ACHN (cell line): ENCODE measurements at places on chromosomes 6 and 20.
A peak's percentile ranks its signal among the peaks of the same experiment; 100 is the strongest.

GRCh38 chr6:140494321-140495108 is 1120.1 kb upstream of the CITED2 start:
- DNase-seq, result no peak

GRCh38 chr6:3776881-3777507 is 25.5 kb upstream of the PXDC1 start:
- DNase-seq, result no peak

DNA sequence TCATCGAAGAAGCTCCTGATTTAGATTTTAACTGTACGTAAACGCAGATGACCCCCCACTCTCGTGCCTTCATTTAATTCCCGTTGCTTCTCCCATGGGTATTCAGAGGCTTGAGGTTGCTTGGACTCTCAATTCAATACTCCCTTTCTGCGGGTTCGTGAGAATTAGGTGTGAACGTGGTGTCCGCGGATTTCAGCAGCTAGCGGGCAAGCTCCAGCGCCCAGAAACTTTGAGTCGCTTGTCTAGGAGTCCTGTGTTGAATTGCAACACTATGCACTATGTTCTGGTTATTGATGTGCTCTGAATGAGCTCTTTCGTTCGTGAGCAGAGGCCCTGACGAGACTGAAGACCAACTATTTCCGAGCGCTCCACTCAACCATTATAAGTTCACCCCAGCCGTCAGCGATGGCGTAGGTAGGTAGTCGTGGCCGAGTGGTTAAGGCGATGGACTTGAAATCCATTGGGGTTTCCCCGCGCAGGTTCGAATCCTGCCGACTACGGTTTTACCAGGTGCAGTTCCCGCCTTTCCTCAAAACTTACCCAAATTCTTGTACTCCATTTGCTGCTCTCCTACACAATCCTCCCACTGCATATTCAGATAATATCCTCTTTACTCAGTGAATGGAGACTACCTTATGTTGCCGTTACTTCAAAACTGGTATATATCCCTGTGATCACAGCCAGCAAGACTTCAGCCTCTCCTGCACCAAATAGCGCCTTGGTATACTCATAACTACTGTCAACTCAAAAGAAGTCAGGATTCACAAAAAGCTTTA is 72.6 kb upstream of the ZNF184 start:
- DNase-seq, result no peak

- peak; percentile 54 for DNase-seq
These were observed 1.5 kb downstream of the FOXC1 start for GRCh38 chr6:1611322-1611571.

- DNase-seq, result no peak
These were observed 208.4 kb downstream of the MYLK4 start for GRCh38 chr6:2542101-2542857.

DNA sequence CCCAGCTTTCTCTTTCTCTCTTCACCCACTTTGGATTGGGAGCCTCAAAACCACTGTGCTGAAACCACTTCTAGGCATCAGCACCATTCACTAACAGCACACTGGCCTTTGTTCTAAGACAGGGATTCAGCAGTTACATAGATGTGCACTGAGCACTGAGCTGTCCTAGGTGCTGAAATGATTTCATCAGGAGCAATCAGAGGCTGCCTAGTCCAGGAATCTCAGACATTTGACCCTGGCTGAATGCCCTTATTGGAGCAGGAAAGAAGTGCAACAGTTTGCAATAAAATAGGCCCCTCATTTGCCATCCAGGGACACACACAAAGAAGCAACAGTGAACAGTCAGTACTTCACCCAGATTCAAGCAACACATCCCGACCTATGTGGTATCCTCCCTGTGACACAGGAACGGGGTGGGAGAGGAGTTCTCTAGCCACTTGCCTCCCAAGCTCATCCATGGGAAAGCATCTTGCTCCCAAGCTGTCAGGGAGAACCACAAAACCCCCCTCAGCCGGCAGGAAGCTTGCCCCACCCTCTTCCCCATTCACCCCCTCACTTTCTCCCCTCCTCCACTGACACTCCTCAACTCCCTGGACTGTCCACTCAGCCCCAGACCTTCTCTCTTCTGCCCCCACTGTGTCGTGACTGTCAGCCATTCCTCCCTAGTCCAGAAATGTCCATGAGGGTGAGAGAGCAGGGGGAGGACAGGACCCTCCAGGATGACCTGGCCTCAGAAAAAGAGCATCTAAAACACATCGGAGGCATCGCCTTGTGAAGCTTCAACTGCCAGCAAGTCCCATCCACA is 304.4 kb downstream of the PREX1 start:
- DNase-seq, result peak; percentile 73

- DNase-seq, result no peak
These were observed 231.6 kb upstream of the MYLIP start for GRCh38 chr6:15897063-15897876.
